Right ventricle myocardium inferior (tissue), 1 donor: ENCODE measurements at places on chromosomes 2 and 18. TPM values are rescaled to one million over a fixed set of nuclear protein-coding genes. Genes with fewer than 3 reads are reported as not detected.

CD8A gene
- 1.2 TPM for total RNA-seq

DNA sequence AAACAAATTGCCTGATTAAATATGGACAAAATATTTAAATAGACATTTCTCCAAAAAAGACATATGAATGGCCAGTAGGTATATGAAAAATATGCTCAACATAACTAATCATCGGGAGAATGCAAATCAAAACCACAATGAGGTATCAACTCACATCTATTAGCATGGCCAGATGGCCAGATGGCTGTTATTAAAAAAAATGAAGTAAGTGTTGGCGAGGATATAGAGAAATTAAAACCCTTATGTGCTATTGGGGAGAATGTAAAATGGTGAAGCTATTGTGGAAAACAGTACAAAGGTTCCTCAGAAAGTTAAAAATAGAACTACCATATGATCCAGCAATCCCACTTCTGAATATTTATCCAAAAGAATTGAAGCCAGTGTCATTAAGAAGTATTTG is 272.3 kb upstream of the ZNF804A start:
- DNase-seq: no peak

DNA sequence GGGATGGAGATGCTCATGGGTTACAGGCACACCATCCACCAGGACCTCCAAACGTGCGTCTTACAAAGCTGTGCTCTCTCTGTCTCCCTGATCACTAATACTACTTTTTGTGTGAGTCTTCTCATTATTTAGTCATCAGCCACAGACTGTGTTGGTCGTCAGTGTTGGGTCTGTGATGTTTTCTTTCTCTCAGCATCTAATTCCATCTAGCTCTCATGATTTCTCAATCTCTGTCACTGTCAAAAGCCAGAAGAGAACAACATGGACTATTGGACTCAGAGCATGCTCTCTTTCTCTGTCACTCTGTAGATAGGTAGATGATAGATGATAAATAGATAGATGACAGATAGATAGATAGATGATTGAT is 6.0 kb upstream of the ARL4C start:
- no peak for DNase-seq

GRCh38 chr2:45732436-45732835 is 81.0 kb downstream of the PRKCE start:
- DNase-seq: no peak

DNA sequence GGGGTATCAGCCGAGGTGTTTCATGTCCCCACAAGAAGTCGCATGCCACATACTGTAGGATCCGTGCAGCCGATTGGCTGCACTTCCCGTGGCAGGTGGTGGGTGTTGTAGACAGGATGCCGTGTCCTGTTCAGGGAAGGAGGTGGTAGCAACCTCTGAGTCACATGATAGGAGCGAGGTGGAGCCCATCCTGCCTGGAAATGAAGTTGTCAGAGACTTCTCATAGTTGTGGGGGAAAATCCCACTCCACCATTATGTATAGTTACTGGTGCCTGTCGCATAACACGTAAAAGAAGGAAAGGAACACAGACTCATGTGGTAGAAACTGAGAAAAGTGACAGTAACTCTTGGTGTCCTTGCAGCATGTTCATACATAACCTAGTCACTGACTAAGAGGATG is 91.4 kb upstream of the IL1R2 start:
- DNase-seq: no peak

GRCh38 chr2:120972286-120972685 is 236.6 kb downstream of the GLI2 start:
- DNase-seq: peak; percentile 9

DNA sequence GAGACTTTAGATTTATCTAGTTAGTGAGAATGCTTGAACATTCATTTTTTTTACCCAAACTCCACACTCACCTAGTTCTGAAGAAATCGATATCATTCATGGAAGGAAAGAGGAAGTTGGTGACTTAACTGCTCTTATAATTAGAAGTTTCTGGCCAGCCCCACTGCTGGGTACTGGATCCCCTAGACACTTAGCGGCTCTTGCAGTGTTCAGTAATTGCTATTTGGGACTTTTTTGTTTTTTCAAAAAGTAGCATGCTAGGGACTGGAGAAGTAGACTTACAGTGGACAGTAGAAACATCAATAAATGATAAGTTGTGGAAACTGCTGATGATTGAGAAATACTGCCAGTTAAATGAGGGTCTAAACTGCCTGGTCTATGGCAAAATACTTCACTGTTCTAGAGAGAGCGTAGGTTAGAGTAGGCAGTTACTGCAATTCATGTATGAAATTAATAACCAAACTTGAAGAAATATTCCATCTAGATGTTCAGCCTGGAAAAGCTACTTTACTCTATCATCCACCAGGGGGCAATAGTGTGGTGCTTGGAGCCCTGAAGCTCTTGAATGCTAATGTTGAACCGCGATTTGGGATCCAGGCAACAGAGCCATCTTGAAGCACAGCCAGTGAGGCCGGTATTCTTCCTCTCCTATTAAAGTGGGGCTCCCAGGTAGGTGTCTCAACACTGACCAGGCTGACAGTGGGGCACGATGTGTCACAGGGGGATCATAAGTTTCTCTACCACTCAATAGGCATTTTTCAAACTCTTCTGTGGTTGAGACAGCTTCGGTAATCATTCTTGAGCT is 146.1 kb upstream of the SESTD1 start:
- no peak for DNase-seq

DNA sequence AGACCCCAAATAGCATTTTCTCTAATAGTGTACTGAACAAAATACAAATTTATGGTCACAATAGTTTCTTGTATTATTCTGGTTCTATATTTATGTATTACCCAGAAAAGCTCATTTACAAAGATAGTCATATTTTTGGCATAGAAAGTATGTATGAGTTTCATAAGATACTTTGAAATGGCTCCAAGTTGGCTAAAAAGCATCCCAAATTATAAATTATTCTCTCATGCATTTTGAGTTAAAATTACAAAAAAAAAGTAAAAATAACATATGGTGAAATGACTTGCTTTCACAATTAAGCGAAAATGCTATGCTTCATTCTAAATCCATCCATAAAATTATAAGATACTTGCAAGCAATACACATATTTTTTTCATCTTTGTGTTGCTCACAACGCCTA is 530.7 kb downstream of the ZNF804A start:
- no peak for DNase-seq

DNA sequence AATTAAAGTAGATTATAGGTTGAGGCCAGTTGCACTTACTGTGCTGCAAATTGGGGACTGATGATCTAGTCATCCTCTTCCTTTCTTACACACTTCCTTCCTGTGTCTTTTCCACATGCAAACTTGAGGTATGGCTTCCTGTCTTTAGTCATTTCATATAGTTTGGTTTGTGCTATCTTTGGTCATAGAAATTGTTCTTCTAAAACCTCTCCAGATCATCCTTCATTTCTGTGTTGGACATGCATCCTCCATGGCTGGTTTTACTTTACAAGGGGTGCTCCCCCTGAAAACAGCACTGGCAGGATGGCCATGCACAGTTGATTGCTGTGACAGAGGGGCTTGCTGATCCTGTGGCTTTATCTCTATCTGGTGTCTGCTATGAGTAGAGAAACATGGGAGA is 36.5 kb downstream of the MGAT5 start:
- no peak for DNase-seq

MSGN1 gene
- total RNA-seq: not detected

PSMA8 gene
- total RNA-seq: 0.14 TPM

- no peak for DNase-seq
Observed at GRCh38 chr2:188022389-188022788, 269.3 kb upstream of the GULP1 start.

DNA sequence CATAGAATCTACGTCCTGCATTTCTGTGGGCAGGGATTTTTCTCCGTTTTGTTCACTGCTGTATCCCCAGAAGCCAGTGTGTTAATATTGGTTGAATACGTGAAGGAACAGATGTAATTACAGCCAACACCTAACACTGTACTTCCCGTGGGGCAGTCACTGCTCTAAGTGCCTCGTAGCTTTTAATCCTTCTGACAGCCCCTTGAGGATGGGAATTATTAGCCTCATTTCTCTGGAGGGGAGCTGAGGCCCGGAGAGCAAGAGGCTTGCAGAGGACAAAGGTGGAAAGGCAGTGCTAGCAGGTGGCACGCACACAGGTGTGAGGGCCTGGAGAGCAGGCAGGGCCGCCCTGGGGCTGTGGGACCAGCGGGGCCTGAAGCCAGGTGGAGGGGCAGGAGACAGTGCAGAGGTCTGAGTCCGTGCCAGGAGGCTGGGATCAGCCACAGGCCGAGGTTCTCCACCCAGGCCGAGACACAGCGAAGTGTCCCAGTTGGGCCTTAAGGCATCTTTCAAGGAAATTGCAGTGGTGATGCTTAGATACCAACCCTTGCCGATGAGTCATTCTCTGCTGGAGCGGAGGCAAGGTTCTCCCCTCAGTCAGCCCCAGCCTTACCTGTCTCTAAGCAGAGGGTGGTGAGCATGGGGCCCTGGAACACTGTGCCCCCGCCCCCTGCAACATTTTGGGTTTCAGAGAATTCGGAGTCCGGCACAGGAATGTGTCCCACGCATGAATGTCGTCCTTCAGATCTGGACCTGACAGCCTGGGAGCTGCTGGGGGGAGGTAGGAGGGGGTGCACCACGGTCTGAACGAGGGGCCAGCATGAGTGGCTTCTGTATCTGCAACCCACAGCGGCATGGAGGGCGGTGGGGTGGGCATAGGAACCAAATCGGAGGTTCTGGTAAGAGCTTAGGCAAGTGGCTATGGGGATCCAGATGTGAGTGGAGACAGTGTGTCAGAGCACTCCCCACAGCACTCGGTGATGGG is 122.6 kb downstream of the GBX2 start:
- DNase-seq: no peak

GRCh38 chr2:49619804-49620203 is 465.5 kb upstream of the FSHR start:
- no peak for DNase-seq

- DNase-seq: no peak
Observed at GRCh38 chr18:77765468-77765867, 515.8 kb downstream of the GALR1 start.

GRCh38 chr2:236762628-236763027 is 193.0 kb downstream of the ACKR3 start:
- DNase-seq: no peak

GRCh38 chr2:47344890-47345589 is 57.9 kb upstream of the MSH2 start:
- DNase-seq: peak; percentile 77

DNA sequence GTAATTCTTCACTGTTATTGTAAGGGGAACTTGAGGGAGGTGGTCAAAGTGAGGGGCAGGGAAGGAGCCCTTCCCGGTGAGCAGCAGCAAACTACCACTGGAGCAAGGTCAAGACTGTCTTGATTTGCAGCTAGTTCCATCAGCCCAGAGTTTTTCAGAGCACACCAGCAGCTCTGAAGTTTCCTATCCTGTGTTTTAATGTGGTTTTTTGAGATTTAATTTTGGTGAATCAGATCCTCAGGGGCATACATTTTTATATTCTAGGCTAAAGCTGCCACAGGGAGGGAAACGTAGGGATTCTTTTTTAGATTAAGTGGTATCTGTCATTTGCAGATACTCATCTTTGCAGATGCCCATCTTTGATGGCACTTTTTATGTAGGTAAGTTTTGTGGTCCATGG is 67.1 kb upstream of the KCNE4 start:
- DNase-seq: no peak
